ENCODE measurements at places on chromosomes 13 and 19. TPM values are rescaled to one million over a fixed set of nuclear protein-coding genes. Genes with fewer than 3 reads are reported as not detected.

- no peak for DNase-seq
These were observed 42.5 kb downstream of the DPY19L3 start for GRCh38 chr19:32448026-32448425.

DNA sequence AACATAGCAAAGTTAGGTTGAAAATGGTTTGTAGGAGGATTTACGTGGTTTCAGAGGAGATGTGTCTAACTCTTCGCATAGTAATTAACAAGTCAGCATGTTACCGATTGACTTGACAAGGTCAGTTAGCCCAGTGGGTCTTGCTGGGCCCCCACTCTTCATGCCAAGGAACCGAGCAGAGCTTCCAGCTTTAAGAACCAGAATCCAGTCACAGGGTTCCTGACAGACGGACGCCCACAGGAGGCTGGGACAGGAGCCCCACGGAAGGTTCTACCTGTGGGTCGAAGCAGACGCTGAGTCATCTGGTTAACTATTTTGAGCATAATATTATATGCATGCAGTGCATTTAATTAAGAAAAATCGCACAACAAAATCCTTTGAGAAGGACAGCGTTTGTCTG is 3.5 kb downstream of the TMEM255B start:
- no peak for DNase-seq

DNA sequence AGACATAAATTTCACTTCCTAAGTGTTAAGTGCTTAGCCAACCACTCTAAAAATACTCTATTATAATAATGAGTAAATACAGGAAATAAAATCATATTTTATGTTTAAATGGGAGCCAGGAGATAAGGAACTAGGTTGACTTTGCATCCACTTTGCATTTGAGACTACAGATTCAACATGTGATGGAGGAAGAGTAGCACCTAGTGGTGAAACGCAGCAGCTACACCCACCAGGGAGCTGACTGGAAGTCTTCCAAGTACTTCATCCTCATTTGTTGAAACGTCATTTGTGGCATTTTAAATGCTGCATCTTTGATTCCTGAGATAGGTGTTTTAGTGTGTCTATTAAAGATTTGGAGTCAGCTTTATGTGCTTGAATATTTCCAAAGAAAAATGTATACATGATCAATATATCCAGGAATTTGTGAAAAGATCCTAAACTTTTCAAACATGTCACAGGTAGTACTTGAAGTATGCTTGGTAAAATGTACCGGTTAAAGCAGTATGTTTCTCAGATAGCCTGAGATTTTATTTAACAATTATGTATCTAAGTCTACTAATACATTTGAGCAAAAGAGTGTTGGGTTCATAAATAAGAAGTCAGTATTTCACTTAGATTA is 17.4 kb upstream of the KCTD12 start:
- DNase-seq: peak; percentile 65

DNA sequence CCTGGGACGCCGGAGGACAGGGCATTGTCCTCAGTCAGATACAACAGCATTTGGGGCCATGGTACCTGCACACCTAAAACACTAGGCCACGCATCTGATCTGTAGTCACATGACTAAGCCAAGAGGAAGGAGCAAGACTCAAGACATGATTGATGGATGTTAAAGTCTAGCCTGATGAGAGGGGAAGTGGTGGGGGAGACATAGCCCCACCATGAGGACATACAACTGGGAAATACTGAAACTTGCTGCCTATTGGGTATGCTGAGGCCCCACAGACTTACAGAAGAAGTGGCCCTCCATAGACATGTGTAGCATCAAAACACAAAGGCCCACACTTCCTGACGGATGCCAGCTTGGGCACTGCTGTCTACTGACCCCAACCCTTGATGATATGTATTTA is 1.4 kb upstream of the ICAM4 start:
- no peak for DNase-seq

The ALDH16A1 gene
- total RNA-seq: 58.4 TPM

Measured in transverse colon (tissue), 4 donors.